ENCODE measurements at places on chromosomes 16 and 17. TPM values are rescaled to one million over a fixed set of nuclear protein-coding genes. Genes with fewer than 3 reads are reported as not detected.

DNA sequence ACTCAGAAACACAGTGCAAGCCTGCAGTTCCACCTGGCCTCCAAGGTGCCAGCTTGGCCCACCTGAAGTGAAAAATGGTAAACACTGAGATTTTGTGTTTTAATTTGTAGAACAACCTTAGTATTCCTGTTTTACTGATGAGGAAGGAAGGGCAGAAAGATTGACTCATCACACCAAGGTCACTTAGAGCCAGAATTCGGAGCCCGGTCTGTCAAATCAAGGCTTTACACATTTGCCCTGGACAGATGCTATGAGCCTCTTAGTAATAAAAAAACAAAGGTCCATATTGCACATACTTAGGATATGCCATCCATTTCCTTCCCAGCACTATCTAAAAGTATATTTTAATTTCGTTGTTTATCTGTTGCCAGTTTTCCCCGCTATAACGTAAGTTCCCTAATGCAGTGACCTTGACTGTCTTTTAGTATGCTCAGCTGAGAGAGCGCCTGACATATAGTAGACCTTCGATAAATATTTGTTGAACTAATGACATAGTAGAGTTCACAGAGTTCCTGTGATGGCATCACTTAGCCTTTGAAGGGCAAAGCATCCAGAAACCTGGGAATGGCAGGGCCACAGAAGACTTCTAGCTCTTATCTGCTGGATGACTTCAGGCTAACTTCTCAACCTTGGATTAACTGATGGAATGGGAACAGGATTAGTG is 7.2 kb upstream of the TBKBP1 start:
- H3K36me3 ChIP-seq, result peaks cover 65% of the 10 kb centered on the region
- H3K27ac ChIP-seq, result peak overlapping the region; percentile 27
- no peak overlapping the region for H3K4me3 ChIP-seq
- no peak for DNase-seq
- H3K4me1 ChIP-seq, result peaks cover 6% of the 10 kb centered on the region
- H3K27me3 ChIP-seq, result no peaks in the 10 kb centered on the region

The RND2 gene
- 0.20 TPM for total RNA-seq

DNA sequence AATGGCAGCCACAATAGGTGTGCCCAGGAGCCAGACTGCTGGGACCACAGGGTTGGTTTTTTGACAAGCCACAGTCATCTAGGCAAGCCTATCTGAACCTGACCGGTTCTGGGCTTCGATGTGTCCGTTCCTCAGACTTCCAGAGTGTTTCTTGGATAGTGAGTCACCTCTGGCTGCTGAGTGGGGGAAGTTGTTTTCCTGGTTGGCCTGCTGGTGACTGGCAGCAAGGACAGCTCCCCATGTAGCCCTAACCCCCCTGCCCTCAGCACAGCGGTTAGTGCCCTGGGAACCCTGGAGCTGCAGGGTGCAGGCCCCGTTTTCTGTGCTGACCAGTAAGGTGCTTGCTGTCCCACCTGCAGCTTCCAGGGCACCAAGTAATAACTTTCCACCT is 65.5 kb downstream of the PLD6 start:
- peaks cover 90% of the 10 kb centered on the region for H3K36me3 ChIP-seq
- no peak overlapping the region for H3K27ac ChIP-seq
- DNase-seq, result no peak
- no peak overlapping the region for H3K4me3 ChIP-seq
- H3K27me3 ChIP-seq, result no peaks in the 10 kb centered on the region

DNA sequence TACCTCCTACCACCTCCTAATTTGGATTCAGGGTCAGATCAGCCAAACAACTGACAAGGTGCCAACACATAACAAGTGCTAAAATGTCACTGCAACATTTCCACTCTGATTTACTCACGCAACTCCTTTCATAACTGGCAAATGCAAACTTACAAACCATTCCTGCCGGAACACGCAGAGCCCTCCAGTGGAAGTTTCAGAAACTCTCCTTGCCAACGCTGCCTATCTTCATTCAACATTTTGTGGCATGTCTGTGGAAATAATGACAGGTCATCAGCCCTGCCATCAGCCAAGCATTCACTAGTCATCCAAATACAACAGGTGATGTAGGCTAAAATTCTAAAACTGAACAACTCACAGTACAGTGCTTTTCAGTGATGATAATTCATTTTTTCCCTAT is 37.7 kb upstream of the OR3A1 start:
- H3K27ac ChIP-seq, result no peak overlapping the region
- no peaks in the 10 kb centered on the region for H3K4me1 ChIP-seq
- DNase-seq, result no peak
- no peaks in the 10 kb centered on the region for H3K36me3 ChIP-seq

The CLEC19A gene
- not detected for total RNA-seq

DNA sequence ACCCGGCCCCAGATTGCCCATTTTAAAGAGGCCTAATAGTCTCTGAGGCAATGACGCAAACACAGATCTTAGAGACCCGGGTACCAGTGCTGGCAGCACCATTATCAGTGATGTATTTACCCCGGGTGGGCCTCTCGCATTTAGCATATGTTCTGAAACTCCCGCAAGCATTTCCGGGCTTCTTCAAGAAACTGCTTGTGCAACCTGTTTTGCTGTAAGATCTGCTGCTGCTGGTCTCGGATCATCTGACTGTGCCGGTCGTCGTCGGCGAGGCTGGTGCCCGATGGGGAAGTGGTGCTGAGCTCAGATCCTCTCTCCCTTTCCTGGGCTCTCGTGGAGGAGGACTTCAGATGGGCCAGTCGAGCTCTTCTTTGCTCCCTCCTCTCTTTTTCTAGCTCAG is 12.5 kb downstream of the CEP295NL start:
- no peaks in the 10 kb centered on the region for H3K27me3 ChIP-seq
- peak overlapping the region; percentile 3 for H3K4me3 ChIP-seq
- H3K36me3 ChIP-seq, result no peaks in the 10 kb centered on the region
- peaks cover 50% of the 10 kb centered on the region for H3K4me1 ChIP-seq
- DNase-seq, result peak; percentile 94

GRCh38 chr16:17331991-17332390 is 138.8 kb downstream of the XYLT1 start:
- no peaks in the 10 kb centered on the region for H3K36me3 ChIP-seq
- H3K4me1 ChIP-seq, result no peaks in the 10 kb centered on the region
- H3K27ac ChIP-seq, result no peak overlapping the region
- no peak for DNase-seq

- peak; percentile 91 for DNase-seq
- H3K27ac ChIP-seq, result peak overlapping the region; percentile 93
- H3K4me3 ChIP-seq, result peak overlapping the region; percentile 93
- peaks cover 64% of the 10 kb centered on the region for H3K4me1 ChIP-seq
- peaks cover 30% of the 10 kb centered on the region for H3K27me3 ChIP-seq
Observed at GRCh38 chr16:67246756-67247191, 507 bp downstream of the FHOD1 start.

The PMP22 gene
- 40.0 TPM for total RNA-seq

- peaks cover 5% of the 10 kb centered on the region for H3K4me1 ChIP-seq
- peak overlapping the region; percentile 55 for H3K27ac ChIP-seq
- H3K36me3 ChIP-seq, result no peaks in the 10 kb centered on the region
- no peak overlapping the region for H3K4me3 ChIP-seq
Observed at GRCh38 chr16:30941600-30942425, 7.1 kb upstream of the ORAI3 start.

DNA sequence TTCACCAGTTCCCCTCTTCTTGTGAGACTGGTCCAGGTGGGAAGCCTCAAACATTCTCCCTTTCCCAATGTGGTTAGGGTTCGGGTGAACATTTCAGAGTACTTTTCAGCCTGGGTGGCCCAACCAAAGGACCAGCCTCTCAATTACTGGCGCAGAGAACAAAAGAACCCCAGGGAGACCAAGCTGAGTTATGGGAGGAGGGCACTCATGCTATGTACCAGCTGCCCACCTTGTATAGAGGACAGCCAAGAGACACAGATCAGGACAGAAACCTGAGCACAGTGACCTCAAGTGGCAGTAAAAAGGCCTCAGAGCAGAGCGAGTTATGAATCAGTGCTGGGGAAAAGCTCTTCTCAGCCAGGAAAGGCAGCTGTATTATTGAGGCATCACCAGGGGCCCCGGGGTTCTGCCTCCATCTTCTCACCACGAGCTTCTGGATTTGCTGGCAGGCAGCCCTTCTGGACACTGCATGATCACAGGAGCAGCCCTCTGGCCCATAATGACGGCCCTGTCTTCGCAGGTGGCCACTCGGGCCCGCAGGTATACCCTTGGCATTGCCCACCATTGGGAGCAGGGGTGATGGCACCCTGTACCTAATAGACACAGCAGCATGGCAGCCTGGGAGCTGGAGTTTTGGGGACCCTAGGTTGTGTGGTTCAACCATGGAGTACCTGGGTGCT is 3.8 kb downstream of the G6PC3 start:
- H3K27me3 ChIP-seq, result no peaks in the 10 kb centered on the region
- H3K36me3 ChIP-seq, result peaks cover 50% of the 10 kb centered on the region
- no peak overlapping the region for H3K27ac ChIP-seq
- H3K4me1 ChIP-seq, result peaks cover 47% of the 10 kb centered on the region

DNA sequence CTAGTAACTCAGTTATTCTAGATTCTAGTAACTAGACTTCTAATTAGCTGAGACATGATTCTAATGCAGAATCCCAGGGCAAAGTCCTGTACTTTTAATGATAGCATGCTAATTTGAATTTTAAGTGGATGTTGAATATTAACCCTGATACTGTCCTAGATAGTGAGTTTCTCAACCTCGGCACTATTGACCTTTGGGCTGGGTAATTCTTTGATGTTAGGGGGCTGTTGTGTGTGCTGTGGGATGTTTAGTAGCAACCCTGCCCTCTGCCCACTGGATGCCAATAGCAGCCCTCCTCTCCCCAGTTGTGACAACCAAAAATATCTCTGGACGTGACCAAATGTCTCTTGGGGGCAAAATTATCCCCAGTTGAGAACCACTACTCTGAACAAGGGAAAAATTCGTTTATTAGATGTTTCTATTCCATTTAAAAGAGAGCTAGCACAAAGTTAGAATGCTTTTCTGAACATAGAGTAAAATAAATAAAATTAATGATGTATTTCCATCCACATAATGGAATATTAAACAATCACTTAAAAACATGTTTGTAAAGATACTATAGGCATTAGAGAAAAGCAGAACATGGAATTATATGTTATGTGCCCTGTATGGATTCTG is 30.2 kb downstream of the SALL1 start:
- H3K4me1 ChIP-seq, result no peaks in the 10 kb centered on the region
- no peak overlapping the region for H3K27ac ChIP-seq

The RAB37 gene
- 24.9 TPM for total RNA-seq

- H3K4me3 ChIP-seq, result peak overlapping the region; percentile 81
- H3K27ac ChIP-seq, result peak overlapping the region; percentile 73
- DNase-seq, result no peak
- no peaks in the 10 kb centered on the region for H3K36me3 ChIP-seq
- H3K4me1 ChIP-seq, result peaks cover 52% of the 10 kb centered on the region
Observed at GRCh38 chr17:75032720-75033280, 14.0 kb downstream of the ATP5PD start.
